MV-4-11 (cell line): ENCODE measurements at places on chromosomes 1 and 21.

- no peak for DNase-seq
Observed at GRCh38 chr1:231597971-231598370, 28.6 kb upstream of the DISC1 start.

GRCh38 chr1:226939438-226940028, 561 bp upstream of the COQ8A start:
- peak; percentile 72 for DNase-seq

GRCh38 chr1:54317084-54317483, 89.1 kb downstream of the SSBP3 start:
- DNase-seq = no peak

- peak; percentile 96 for DNase-seq
Observed at GRCh38 chr1:110872745-110873720, at the start of gene CD53. Gene CD53, plus strand, starts transcription at chr1:110873148. Its CDS starts 18,261 bp downstream, at chr1:110891409.

- DNase-seq = no peak
Observed at GRCh38 chr1:208069908-208070307, 159.0 kb upstream of the CD34 start.
